Psoas muscle (tissue), 8 donors: ENCODE measurements at places on chromosomes 2 and 18. TPM values are rescaled to one million over a fixed set of nuclear protein-coding genes. Genes with fewer than 3 reads are reported as not detected.

DNA sequence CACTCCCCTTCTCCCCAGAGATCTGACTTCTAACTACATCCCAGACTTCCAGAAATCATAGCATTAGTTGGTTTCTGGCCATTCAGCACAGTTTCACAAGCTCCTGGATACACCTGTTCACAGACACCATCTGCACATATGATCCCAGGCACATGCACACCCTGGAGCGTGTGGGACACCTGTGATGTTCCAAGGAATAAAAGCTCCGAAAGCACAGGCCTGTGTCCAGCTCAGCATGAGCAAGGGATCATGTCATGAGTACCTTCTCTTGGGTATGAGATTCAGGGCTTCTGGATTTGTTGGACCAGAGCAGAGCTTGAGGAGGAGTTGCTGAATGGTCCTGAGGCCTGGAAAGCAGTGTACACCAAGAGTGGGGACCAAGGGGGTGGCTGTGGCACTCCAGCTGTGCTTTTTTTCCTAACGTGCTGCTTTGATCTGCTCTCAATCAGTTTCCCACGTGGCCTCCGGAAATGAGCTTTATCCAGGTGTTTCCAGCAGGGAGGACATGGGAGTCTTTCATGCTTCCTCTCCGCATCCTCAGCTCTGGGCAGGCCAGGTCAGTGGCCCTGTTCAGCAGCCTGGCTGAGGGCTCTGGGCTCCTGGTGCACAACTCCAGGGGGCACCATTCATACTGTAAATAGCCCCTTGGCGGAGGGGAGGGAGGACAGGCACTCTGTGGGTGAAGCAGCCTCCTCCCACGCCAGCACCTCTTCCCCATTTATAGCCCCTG lies 1.8 kb downstream of the DYSF start:
- no peak for DNase-seq

- DNase-seq = no peak
These were observed 98.8 kb downstream of the CTAGE1 start for GRCh38 chr18:22318745-22319407.

DNA sequence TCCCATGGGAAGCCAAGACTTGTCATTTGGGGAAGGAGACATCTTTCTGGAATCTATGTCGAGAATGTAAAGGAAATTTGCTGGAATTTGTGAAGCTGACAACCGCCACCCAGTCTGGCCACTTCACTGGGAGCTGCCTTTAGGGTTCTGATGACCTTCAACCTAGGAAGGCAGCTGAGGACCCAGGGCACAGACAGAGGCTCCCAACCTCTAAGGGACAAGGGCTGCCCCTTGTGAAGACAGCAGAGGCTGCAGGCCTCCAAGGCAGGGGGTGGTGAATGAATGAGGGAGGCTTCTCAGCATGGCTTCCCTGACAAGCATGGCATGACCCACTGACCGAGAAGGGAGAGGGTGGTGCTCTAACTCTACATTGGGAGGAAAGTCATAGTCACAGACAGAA lies 128.9 kb upstream of the ASB18 start:
- DNase-seq = no peak

DNA sequence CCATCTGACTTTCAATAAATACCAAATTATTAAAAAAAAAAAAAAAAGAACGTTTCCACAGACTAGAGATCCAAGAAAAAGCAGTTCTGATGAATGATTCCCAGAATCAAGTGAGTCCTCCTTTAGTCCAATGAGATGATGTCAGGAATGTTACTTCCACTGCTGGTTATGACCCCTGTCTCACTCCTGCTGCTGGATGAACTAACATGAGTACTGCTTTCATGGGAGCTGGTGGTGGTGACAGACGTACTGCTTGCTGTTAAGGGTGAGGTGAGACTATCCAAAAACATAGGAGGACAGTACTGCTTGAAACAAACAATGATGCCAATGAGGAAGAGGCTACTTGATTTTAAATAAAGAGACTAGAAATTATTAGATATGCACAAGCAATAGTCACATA lies 55.5 kb upstream of the ST8SIA5 start:
- no peak for DNase-seq

DNA sequence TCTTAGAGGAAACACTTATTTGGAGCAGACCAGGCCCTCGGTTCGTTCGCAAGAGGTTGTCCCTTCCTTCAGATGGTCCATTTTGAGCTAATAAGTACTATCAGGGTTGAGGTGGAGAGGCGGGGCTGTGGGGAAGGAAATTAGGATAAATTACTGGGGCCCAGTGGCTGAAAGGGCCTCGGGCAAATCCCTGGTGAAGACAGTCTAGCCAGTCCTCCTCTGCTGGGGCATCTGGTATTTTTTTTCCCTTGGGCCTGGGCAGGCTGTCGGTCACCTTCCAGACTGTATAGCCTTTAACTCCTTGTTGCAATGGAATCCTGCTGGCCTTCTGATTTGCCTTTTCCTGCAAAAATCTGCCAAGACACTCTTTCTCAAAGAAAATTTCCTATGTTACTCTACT lies 1.7 kb upstream of the MYO3B start:
- DNase-seq = no peak

- DNase-seq = no peak
These were observed 43.3 kb upstream of the FN1 start for GRCh38 chr2:215479121-215479520.

GRCh38 chr2:44813658-44814057 lies 127.8 kb upstream of the SIX3 start:
- no peak for DNase-seq

DNA sequence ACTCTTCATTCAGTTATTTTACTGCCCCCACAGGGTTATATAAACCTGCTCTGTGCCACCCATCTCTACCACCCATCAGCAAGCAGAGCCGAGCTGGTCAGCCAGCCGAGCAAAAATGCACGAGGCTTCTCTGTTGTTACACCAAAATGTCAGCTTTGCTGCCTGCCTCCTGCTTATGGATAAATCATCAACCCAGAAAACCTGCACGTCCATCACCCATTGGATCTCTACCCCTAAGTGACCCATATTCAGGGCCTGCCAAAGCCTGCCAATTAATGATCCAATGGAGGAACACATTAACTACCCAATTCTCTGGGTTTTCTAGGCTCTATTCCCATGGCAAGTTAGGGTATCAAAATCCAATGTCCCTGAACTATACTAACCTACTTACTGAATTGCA lies 365.5 kb upstream of the ACVR2A start:
- no peak for DNase-seq

DNA sequence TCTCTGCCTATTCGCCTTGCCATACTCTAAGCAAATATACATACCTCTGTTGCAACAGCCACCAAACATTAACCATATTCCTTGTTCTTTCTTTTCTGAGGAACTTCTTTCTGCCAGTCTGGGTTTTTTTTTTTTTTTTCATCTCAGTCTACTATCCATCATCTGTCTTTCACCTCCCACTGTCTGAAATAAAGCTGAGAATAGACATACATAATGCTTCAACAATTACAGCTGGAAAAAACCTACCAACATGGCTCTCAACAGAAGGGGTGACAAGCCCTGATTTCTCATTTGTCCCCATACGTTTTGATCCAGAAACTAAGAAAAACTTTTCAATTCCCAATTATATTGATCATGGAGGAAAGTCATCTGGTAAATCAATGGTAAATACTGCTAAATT lies 728.8 kb upstream of the POU3F3 start:
- DNase-seq = no peak

DNA sequence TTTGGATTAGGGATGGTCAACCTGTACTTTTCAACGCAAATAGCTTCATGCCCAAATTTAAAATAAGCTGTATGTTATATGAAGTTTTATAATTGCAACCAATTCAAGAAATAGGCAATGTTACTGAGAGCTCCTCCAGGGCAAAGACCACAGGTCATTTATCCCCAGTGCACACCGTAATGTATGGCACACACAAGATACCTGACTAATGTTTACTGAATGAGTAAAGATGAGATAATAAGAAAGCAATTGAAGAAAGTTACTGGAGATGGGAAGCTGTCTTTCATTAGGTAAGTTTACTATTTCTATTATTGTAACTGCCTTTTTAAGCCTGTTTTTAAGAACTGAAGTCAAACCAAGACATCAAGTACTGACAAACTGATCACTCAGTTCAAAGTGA lies 184.5 kb upstream of the VRK2 start:
- no peak for DNase-seq

- DNase-seq = no peak
These were observed 16.5 kb downstream of the SCG2 start for GRCh38 chr2:223585666-223586065.

DNA sequence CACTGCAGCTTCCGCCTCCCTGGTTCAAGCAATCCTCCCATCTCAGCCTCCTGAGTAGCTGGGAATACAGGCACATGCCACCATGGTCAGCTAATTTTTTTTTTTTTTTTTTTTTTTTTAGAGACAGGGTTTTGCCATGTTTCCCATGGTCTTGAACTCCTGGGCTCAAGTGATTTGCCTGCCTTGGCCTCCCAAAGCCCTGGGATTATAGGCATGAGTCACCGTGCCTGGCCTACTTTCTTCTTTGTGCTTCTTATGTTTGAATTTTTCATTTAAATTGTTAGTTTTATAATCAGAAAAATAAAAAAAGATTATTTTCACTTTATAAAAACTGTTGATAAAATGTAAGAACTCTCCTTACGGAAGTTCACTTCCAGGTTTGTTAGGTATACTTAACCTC lies 101.5 kb upstream of the LPIN2 start:
- DNase-seq = no peak

DNA sequence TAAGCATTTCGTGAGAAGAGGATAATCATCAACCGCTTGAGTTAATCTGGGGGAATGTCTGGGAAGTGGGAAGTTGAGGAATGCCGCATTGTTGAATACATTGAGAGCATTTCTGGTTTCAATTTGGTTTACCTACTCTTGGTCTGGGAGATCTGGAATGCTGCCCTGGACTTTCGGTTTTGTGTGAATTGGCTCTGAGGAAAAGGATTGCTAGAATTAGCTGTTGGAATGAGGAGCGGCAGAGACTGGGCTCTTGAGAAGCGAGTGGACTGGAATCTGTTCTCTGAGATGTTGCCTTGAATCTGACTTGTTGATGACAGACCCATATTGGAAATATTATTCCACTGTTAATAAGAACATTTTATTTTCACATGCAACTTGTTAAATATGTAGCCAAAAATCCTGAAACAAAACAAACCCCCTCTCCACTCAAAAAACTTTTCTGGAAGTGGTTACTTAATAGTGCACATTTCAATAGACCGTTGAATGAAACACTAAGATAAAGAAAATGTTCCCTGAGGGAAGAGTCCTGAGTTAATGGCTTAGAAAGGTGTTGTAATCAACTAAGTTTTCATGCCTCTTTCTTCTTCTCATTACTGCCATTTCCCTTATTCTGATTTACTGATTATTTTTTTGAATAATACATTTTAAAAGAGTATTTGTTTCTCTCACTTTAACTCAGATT lies 50.8 kb downstream of the PTPRM start:
- no peak for DNase-seq

DNA sequence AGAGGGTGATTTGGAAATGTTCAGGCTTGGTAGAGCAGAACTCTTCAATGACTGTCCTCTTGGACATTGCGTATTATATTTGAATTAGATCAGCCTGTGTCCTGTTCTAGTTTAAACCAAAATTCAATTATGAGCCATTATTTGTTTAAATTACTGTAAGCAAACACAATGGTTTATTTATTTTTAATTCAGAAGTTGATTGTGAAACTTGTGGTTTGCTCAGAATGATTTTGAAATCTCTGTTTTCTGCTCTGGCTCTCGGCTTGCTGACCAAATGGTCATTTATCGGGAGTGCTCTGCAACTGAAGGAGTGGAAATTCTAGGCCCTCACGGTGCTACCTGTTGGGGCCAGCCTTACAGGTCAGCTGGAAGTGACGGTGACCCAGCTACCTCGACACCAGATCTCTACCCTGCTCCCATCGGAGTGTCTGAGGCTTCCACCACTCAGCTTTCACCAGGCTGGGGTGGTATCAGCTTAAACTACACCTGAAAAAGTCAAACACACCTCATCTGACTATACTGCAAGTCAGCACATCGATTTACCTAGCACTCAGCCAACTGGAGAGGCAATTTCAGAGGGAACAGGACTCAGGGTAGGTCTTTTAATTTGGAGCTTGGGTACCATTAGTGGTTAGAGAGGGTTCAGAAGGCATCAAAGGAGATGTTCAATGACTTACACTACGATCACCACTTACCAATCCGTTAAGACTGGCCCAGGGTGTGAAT lies 36.8 kb upstream of the GPD2 start:
- DNase-seq = no peak

- no peak for DNase-seq
These were observed 28.1 kb downstream of the CEP192 start for GRCh38 chr18:13019301-13019700.

GRCh38 chr2:162729469-162729868 lies 109.1 kb downstream of the KCNH7 start:
- DNase-seq = no peak

- DNase-seq = no peak
These were observed 284.6 kb upstream of the CCDC68 start for GRCh38 chr18:55243857-55244256.

- DNase-seq = no peak
These were observed 8.6 kb upstream of the GPR55 start for GRCh38 chr2:230933521-230934180.

GRCh38 chr2:205280596-205281236 lies 401.6 kb upstream of the NRP2 start:
- DNase-seq = no peak

- no peak for DNase-seq
These were observed 156.8 kb downstream of the ANTXR1 start for GRCh38 chr2:69169655-69170389.

DNA sequence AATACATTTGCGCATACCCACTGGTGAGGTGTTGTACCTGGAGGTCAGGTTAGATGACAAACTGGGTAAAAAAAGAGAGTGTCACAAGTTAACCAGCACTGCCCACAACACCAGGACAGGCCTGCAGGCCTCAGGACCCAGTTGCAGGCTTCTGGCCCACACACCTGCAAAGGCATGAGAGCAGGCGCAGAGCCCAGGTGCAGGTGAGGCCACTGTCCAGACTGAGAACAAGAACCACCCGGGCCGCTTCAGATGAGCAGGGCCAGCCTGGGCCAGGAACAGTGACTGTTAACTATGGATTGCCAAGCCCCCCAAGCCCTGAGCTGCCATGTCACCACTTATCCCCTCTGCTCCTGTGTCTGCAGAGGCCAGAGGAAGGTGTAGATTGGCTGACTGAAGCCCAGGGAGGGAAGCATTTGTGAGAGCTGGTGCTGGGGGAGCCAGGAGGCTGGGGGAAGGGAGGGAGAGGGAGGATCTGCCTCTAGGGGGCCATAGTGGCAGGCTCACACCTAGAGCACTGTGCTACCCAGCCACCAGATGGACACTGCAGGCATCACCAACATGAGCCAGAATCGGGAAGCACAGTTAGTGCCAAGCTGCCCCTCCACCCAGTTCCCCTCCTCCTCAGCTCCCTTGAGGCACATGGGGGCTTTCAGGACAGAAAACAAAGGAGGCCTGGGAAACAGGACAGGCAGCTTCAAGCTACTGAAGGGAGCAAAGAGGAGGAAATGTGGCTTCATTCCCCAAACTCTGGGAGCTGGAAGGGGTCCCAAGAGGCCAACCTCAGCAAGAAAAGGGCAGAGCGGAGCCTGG lies 35.4 kb downstream of the SFXN5 start:
- no peak for DNase-seq

Gene TMEM37
- 1.7 TPM for total RNA-seq

Gene SRD5A2
- not detected for total RNA-seq

Gene RUFY4
- total RNA-seq = not detected

Gene MYO7B
- total RNA-seq = 0.54 TPM

Gene LRP1B
- 1.5 TPM for total RNA-seq

Gene SLC23A3
- 0.12 TPM for total RNA-seq

Gene KCNJ3
- 0.06 TPM for total RNA-seq
